ENCODE measurements at places on chromosomes 1 and 21.

DNA sequence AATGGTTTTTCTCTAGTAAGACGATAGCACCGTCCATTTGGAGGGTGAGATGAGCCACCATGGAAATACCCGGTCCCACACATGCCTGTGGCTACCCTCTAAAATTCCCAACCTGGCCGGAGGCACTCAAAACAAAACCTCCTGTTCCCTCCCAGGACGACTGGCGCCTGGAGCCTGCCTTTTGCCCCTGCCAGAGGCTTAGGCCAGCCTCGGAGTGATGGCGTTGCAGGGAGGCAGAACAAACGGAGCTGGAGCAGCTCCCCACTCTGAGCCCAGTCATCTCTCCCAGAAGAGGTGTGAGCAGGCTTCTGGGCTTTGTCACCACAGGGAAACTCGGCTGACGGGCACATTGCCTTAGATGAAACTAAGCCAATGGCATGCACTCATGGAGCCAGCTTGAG lies 213.7 kb upstream of the HOOK1 start:
- DNase-seq, result no peak

DNA sequence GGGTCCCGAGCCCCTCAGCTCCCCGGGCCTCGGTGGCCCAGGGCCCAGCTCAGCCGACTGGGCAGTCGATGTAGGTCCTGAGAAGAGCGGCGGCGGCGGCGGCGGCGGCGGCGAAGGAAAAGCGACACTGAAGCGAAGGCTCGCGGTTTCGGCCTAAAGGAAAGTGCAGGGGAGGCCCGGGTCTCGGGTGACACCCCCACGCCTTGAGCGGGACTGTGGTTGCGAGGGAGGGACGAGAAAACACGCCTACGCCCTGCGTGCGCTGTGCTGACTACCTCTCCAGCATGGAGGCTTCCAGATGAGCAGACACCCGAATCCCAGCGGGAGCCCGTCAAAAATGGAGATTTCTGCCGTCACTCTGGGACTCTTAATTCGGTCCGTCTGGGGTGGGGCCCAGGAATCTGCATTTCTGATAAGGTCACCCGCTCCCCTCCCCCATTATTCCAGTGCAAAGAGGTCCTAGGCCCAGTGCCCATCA lies 31.2 kb downstream of the DNTTIP2 start:
- DNase-seq, result no peak

DNA sequence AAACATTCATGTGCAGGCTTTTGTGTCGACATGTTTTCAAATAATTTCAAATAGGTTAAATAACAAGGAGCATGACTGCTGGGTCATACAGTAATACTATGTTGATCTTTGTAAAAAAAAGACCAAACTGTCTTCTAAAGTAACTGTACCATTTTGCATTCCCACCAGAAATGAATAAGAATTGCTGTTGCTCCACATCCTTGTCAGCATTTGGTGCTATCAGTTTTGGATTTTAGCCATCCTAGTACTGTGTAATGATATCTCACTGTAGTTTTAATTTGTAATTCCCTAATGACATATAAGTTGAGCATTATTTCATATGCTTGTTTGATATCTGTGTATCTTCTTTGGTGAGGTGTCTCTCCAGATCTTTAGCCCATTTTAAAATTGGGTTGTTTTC lies 11.6 kb downstream of the UROD start:
- no peak for DNase-seq

- DNase-seq, result no peak
These were observed at the start of gene IGSF9 for GRCh38 chr1:159945483-159946241. IGSF9 (minus strand) TSS chr1:159945613; CDS start chr1:159943454, 2,159 bp downstream.

DNA sequence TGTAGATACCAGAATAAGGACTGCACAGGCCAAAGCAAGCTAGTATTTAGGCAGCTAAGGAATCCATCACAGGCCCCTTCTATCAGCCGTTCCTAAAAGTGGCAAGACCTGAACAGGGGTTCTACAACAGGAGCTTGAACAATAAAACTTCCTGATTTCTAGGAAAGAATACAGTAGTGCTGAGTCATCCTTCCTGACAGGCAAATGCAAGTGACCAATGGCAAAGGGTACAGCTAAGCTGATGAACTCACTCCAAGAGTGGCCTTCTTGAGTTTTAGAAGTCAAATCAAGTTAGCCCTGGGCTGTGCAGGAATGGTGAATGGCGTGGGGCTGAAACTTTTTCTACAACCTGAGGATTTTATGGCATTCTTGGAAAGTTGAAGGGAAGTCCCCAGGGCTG lies 112.9 kb downstream of the GREM2 start:
- DNase-seq, result no peak

- DNase-seq, result no peak
These were observed 114.7 kb upstream of the IRF2BP2 start for GRCh38 chr1:234724516-234725176.

DNA sequence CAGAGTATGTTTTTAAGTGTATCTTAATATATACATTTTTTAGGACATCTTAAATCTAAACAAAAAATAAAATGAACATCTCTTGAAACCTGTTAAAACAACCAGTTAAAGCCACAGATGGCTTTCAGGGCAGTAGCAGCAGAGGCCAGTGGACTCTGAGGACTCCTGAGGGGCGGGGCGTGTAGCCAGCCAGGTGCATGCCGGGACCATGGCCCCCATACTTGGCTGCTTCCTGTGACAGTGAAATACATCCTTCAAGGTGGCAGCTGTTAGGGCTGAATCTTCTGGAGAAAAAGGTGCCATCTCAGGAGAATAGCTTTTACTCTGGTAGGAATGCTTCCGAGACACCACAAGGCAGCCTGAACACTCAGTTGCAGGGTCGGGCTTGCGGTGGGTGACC lies 9.6 kb downstream of the RHOU start:
- DNase-seq, result no peak

- no peak for DNase-seq
These were observed 117.7 kb upstream of the SLC44A3 start for GRCh38 chr1:94702442-94702815.

GRCh38 chr1:111776391-111776790 lies 20.7 kb downstream of the DDX20 start:
- no peak for DNase-seq
